ENCODE measurements at places on chromosomes 3 and 15.

- DNase-seq, result no peak
Measured at GRCh38 chr3:120160050-120160449, 65.8 kb upstream of the GSK3B start.

DNA sequence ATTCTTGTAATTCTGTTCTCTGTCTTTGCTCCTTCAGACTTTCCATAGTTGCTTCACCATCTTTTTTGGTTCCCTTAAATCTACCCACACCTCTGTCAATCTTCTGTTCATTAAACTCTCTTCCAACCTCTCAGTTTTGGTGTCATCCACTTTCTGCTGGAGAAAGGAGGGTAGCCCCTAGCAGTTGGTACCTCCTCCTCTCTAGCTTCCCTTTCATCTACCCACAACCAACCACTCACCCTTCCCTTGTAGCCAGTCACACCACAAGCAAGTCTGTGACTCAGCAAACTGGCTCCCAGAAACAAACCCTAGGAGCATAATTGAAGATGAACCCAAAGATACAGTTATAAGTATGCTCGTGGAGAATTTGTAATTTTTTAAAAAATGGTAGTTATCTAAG, 318.6 kb downstream of the FHIT start:
- no peak for DNase-seq

GRCh38 chr3:15440891-15441290, 13.5 kb downstream of the EAF1 start:
- DNase-seq, result no peak

DNA sequence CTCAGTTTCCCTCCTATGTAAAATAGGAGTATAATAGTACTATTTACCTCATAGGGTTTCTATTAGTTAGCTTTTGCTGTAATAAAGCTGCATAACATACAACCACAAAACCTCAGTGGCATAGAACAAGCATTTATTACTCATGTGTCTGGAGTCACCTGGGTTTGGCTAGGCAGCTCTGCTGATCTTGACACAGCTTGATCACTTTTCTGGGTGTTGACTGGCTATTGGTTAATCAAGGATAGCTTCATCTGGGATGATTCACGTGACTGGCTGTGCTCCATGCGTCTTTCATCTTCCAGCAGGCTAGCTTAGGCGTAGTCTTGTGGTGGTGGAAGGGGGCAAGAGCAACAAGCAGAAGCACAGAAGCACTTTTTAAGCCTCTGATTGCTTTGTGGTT, 112.6 kb downstream of the SQOR start:
- DNase-seq, result no peak

DNA sequence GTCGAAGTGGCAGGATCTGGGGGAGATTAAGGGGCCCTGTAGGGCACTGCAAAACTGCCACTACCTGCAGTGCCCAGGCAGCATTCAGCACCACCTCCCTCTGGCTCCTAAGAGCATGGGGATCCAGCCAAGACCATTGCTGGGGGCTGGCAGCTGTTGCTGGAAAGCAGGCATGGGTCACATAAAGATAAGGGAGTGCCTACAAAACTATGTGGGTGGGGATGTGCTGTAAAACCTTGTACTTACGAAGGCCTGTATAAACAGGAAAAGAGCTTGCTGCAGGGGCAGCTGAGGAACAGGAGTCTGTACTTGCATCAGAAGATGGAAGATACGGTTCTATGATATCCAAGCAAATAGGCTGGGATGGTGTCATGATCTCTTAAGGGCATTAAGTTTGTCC, 27.1 kb downstream of the IL20RB start:
- DNase-seq, result no peak

DNA sequence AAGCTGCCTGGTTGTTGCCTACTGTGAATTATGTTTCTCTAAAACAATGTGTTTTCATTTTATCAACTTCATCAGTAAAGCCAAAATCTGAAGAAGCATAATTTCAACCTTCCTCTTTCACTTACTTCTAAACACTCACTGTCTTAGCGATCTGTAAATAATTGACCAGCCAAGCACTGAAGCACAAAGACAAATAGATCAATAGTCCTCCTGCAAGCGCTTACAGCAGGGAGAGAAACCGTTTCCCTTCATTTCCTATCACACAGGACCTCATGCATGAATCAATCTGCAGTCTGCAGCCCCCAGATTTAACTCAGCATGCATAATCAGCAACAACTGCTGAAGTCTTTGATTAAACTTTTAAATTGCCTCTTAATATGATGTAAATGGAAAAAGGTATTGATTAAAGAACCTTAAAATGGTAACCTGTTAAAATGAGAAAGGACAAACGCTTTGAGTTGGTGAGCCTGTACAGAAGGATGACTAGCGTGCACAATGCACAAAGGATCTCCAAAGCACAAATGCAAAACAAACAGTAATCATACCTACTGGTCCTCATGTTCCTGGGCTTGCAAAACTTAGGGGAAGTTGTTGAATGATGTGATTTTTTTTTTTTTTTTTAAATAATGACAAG, 370.2 kb upstream of the ZNF385D start:
- DNase-seq, result no peak

DNA sequence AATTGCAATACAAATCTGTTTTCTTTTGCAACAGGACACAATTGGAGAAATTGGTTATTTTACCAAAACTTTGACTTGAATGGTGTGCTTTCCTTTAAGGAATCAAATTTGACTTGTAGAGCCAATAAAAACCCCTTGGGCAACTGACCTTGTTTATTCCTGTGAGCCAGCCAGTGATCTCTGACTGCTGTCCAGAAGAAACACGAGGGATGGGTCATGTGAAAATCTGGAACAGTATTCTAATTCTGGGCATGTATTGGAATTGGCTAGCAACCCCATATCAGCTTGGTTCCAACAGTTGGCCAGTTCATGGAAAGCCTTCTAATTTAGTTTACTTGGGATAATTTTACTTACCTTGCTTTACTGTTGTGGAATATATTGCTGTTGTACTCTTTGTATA, 19.1 kb upstream of the HHATL start:
- no peak for DNase-seq

DNA sequence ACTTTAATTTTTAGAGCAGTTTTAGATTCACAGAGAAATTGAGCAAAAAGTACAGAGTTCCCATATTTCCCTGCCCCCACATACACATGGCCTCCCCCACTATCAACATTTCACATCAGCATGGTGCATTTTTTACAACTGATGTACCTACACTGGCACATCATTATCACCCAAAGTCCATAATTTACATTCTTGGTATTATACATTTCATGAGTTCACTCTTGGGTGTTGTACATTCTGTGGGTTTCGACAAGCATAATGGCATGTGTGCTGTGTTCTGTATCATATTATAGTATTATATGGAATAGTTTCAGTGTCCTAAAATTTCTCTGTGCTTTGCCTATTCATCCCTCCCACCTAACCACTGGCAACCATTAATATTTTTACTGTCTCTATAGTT, 419.8 kb upstream of the THBS1 start:
- no peak for DNase-seq

DNA sequence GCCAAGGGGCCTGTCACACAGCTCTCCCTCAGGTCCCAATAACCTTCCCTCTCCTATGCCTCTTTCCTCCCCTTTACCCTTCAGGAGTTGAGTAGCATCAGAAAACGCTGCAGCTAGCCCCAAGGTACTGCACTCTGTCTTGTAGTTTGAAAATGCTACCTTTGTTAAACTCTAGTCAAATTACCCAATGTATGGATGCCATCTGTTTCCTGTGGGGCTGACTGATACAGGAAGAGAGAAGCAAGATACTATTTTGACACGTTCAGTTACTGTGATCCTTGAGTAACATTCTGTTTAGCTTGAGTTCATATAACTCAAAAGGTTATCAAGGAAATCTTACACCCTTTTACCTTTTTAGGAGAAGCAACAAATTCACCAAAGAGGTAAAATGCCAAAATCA, 493.1 kb downstream of the FHIT start:
- no peak for DNase-seq

GRCh38 chr15:49421991-49422390, 1.1 kb upstream of the FGF7 start:
- DNase-seq, result no peak

- no peak for DNase-seq
Measured at GRCh38 chr3:53820756-53821580, 25.3 kb downstream of the CHDH start.

DNA sequence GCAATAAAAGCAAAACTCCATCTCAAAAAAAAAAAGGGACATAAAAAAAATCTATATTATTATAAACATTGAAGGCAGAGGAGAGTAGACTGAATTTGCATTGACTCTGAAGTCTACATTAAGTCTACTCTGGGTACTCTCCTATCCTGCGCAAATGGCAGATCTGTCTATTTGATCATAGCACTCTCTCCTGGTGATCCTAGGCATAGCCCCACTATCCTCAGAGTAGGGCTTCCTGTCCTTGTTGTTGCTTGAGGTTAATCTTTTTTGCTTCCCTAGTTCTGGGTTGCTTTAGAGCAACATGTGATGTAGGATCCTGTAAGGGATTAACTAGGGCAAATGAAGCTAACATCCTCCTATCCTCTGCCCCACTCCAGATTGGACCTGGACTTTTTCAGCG, 82.1 kb upstream of the LRRFIP2 start:
- no peak for DNase-seq

DNA sequence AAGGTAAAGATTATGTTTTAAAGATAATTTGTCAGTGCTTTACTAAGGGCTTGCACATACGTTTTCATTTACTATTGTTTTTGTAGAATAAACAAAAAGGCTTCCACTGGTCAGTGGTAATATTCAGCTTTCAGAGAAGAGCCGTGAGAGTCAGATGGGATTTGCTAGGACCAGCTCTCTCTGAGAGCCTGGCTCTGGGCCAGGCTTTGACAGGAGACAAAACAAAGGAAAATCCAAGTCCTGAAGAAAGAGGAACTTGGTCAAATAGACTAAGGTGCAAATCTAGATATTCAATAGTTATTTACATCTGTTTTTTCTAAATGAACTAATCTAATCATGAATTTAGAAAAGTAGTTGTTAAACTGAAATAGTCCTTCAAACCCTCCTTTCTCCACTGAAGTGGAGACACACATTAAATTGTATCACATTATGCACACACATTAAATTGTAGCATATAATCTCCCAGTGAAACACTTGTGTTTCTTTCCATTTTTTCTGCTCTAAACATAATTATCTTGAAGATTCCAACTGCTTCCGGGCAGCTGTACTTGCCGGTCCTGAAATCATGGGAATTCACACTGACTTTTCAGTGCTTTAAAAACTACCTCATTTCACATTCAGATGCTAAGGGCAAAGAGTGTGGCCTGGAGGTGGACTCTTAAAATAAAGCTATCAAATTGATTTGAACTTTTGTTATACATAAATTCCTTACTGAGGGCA, 55.1 kb upstream of the FILIP1L start:
- no peak for DNase-seq

DNA sequence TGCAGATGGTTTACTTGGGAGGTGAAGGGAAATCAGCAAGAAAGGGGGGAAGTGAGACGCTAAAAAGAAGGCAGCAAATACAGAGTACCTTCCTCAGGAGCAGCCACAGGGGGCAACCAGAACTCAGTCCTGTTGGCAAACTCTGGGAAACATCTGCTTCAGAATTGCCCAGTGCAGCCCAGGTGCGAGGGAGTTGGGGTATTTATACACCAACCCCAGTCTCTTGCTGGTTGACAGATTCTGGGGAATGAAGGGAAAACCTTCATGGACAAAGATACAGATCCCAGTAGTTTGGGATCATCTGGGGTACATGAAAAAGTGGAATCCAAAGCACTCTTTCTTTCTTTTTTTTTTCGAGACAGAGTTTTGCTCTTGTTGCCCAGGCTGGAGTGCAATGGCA, 25.3 kb upstream of the PGPEP1L start:
- DNase-seq, result no peak

- DNase-seq, result no peak
Measured at GRCh38 chr3:81910244-81910852, 148.9 kb upstream of the GBE1 start.

- DNase-seq, result no peak
Measured at GRCh38 chr15:69661871-69662644, 209.4 kb downstream of the RPLP1 start.

GRCh38 chr3:147416931-147417330, 7.8 kb downstream of the ZIC1 start:
- no peak for DNase-seq

DNA sequence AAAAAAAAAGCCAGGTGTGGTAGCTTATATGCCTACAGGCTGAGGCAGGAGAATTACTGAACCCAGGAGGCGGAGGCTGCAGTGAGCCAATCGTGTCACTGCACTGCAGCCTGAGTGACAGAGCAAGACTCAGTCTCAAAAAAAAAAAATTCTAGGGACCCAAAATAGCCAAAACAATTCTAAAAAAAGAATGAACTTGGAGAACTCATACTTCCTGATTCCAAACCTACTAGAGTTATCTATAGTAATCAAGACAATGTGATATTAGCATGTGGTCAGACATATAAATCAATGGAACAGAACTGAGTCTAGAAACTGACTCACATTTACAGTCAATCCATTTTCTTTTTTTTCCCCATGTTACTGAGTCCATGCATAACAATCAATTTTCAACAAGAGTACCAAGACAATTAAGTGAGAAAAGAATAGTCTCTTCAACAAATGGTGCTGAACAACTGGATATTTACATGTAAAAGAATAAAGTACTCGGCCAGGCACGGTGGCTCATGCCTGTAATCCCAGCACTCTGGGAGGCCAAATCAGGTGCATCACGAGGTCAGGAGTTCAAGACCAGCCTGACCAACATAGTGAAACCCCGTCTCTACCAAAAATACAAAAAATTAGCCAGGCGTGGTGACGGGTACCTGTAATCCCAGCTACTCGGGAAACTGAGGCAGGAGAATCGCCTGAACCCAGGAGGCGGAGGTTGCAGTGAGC, 11.9 kb downstream of the PRKAR2A start:
- DNase-seq, result no peak

DNA sequence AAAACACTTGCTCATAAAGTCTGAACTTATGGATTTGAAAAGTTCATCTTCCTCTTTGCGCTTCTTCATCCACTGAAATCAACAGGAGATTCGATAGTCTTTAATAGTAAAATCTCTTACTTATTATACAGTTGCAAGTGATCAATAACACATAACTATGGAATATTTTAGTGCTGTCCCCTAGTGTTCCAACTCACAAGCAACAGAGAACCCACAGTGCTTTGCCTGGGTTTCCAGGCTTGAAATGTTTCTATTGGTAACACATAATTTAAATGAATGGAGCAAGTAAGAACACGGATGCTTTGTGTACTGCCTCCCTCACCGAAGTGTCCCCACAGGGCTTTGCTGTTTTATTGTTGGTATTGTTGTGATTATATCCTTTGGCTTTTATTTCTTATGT, 93.5 kb downstream of the WDR72 start:
- no peak for DNase-seq

Measured in T-helper 1 cell (primary cell).